ENCODE measurements at places on chromosomes 2 and 18. TPM values are rescaled to one million over a fixed set of nuclear protein-coding genes. Genes with fewer than 3 reads are reported as not detected.

Gene MYO3B
- polyA plus RNA-seq, result 0.08 TPM

Gene NT5DC4
- not detected for polyA plus RNA-seq

Gene M1AP
- polyA plus RNA-seq, result 0.04 TPM

Gene UGT1A3
- 1.5 TPM for polyA plus RNA-seq

Gene DLX1
- 0.06 TPM for polyA plus RNA-seq

Gene HMSD
- 0.55 TPM for polyA plus RNA-seq

Gene TCF23
- polyA plus RNA-seq, result 0.02 TPM

Gene PSMA8
- 0.04 TPM for polyA plus RNA-seq

Gene GPR155
- 1.1 TPM for polyA plus RNA-seq

Gene FEV
- not detected for polyA plus RNA-seq

Gene TXNDC2
- polyA plus RNA-seq, result 0.06 TPM

Gene ARHGAP25
- polyA plus RNA-seq, result 4.0 TPM

Gene CFAP210
- polyA plus RNA-seq, result 0.02 TPM

Gene TMEM200C
- not detected for polyA plus RNA-seq

Measured in esophagus (tissue), 2 donors.